ENCODE measurements at places on chromosomes 1 and 21. TPM values are rescaled to one million over a fixed set of nuclear protein-coding genes. Genes with fewer than 3 reads are reported as not detected.

The CSF3R gene
- not detected for total RNA-seq

The GBP3 gene
- 28.6 TPM for total RNA-seq

The EFNA1 gene
- 0.16 TPM for total RNA-seq

The CD5L gene
- not detected for total RNA-seq

The ZYG11A gene
- 0.72 TPM for total RNA-seq

The STUM gene
- 0.98 TPM for total RNA-seq

The LENEP gene
- total RNA-seq = not detected

The TNFSF4 gene
- total RNA-seq = 0.49 TPM

DNA sequence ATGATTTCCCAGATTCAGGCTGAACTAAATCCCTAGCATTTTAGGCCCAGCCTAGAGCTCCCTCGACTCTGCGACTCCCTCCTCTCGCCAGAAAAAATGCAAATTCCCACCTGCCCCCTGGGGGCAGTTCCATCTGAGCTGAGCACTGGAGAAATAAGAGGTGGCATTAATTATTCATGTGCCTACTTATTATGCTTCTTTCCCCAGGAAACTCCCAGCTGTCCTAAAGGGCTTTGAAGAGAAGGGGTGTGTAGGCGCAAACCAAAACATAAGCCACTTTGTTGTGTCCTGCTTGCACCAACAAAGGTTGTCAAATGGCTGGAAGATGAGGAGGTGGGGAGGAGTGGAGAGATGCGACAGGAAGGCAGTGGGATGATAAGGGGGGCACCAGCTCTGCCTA is 41.4 kb upstream of the GOLT1A start:
- no peak for DNase-seq

- DNase-seq = no peak
Measured at GRCh38 chr1:235015291-235015985, 113.2 kb downstream of the TOMM20 start.

DNA sequence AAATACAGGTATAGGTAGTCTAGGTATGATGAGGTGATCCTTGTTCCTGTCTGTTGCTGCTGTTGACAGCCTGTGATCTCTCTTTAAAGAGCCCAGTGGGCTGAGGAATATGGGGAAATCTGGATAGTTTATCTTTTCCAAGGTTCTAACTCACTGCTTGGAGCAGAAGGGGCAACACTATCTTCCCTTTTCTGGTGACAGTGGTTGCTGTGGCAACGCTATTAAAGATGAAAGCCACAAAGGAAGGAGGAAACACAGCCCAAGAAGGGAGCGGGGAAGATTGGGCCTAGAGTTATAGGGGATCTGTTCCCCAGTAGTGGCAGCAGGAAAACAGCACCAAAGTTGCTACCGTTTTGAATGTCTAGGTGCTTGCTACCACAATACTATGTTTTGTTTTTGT is 8.8 kb downstream of the PCP4L1 start:
- DNase-seq = no peak

- no peak for DNase-seq
Measured at GRCh38 chr1:226575739-226576378, 27.3 kb downstream of the STUM start.

- DNase-seq = no peak
Measured at GRCh38 chr1:49622877-49623276, 400.9 kb downstream of the AGBL4 start.

DNA sequence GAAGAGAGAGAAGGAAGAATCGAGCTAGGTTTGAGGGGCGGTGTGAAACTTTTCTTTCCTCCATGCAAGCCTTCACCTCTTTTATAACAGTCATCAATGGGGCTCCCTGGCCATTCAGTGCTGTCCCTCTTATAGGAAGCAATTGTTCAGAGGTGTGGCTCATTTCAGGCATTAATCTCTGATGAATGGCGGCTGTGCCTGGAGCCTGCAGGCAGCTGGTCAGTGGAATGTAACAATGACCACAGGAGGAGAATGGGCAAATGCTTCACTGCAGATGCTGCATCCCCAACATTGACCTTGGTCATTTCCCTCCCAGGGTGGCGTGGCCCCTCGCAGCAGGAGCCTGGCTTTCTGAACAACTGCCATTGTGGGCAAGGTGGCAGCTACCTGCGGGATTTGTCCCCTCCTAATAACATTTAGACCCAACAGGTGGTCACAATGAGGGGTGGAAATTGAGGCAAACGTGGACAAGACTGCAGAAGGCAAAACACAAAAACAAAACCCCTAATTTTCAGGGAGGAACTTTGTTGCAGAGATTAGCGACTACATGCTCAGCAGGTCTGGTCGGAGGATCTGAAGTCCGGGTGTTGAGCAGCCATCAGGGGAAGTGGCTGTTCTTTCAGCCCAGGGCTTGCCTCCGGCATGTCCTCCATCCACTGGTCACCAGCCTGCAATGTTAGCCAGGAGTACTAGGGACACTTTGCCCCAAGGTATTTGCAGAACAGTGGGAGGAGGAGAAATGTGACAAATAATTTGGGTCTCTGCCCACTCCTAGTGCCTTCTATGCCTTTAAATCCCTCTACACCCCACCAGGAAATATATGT is 97.3 kb upstream of the PAXBP1 start:
- DNase-seq = no peak

GRCh38 chr1:197486946-197487345 is 218.9 kb downstream of the CRB1 start:
- DNase-seq = peak; percentile 17

DNA sequence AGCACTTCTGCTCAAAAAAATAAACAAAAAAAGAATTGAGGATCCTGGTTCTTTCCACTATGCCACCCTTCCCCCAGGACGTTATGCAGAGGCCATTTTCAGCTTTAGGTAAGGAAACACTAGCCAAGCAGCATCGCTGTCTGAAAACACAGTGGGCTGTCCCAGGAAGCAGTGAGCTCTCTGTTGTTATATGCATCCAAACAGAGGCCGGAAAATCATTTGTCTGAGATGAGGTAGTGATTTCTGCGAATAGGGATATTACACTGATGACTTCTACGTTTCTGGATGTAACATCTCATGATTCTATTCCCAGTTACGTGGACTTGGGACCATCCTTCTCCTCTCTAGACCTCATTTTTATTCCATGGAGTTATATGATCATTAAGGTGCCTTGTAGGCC is 137.2 kb downstream of the OMA1 start:
- no peak for DNase-seq

- no peak for DNase-seq
Measured at GRCh38 chr1:79376106-79376505, 369.6 kb upstream of the ADGRL4 start.

- no peak for DNase-seq
Measured at GRCh38 chr1:19338323-19338762, 26.2 kb downstream of the SLC66A1 start.

DNA sequence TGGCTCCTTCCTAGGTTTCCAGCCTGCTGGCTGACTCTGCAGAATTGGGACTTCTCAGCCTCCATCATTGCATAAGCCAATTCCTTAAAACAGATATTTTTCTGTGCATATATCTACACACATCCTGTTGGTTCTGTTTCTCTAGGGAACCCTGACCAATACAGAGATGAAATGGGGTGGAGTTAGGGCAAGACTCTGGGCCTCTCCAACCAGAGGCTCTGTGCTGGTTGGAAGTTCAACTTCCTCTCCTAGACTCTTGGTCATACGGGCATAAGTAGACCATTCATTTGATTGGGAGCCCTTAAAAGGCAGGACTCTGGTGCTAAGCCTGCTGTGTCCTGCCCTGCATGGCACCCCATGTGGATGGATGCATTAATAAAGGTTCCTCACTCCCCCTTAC is 55.0 kb downstream of the CNIH3 start:
- no peak for DNase-seq

DNA sequence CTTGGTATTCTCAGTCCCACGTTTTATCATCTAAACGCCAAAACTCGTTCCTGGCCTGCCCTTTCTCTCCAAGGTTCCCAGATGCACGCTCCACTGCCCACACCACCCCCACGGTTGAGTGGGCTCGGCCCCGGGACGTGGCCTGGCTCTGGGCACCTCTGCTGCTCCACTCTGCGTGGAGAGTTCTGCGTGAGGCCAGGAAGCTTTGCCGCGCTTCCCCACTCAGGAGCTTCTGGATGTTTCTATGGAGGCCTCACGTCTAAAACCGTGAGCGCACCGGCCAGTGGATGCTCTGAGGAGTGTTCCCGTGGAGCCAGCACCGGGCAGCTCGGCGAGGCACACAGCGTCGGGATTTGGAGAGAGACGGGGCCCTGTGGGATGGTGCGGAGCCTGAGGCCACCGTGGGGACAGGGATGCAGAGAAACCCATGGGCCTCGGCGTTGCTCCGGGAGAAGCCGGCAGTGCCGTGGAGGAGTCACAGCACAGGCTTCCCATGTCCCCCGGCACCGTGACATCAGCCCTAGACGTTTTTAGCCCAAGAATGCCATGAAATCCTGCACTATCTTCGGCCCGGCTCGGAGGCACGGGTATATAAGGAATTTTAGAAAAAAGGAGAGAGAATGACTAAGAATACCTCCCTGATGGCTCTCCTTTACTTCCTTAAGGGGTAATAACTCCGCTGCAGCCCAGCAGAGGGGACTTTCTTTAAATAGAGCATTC is 125.9 kb downstream of the PRDM16 start:
- no peak for DNase-seq

DNA sequence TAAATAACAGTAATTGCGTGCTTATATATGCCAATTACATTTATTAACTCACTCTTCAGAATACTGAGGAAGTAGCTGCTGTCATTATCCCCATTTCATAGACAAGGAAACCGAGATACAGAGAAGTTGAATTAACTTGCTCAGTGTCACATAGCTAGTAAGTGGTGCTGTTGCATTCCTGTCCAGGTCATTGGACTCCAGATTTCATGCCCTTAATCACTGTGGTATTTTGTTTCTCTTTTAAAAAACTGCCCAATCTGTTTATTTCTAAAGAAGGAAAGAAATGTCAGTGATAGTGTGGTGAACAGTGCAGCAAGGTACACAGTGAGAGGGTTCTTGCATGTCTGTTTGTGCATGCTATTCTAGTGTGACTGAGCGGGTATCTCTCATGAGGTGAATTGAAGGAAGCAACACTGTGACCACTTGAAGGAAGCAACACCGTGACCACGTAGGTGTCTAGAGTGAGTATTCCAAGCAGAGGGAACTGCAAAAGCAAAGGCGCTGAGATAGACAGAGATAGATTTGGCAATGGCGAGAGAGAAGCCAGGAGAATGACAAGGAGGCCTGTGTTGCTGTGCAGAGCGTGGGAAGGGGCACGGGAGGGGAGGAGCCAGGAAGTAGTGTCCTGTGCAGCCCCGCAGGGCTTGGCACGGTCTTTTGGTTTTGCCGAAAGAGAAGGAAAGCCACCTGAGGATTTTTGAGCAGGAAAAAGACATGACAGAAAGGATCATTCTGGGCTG is 95.9 kb downstream of the CAMTA1 start:
- DNase-seq = no peak

- peak; percentile 10 for DNase-seq
Measured at GRCh38 chr1:90730243-90731022, 13.3 kb upstream of the BARHL2 start.

GRCh38 chr1:35605071-35605866 is 32.2 kb downstream of the TFAP2E start:
- DNase-seq = no peak

DNA sequence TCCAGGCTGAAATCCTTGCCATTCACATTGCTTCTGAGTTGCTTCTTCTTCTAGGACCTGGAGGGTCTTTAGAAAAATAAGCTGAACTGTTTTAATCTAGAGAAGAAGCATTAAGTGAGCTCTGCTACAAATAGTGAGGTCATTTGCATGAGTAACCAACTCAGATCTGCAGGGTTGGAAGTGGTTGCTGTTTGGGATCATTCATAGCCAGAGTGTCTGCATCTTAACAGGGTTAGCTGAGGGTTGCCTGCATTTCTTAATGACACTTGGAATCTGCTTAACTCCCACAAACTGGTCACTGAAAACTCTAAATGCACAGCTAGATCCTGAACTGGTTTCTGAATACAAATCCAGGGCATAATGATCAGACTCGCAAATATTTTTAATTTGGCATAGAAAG is 9.9 kb downstream of the CNIH3 start:
- peak; percentile 91 for DNase-seq

GRCh38 chr1:67429528-67430357 is 459 bp downstream of the SERBP1 start:
- no peak for DNase-seq

DNA sequence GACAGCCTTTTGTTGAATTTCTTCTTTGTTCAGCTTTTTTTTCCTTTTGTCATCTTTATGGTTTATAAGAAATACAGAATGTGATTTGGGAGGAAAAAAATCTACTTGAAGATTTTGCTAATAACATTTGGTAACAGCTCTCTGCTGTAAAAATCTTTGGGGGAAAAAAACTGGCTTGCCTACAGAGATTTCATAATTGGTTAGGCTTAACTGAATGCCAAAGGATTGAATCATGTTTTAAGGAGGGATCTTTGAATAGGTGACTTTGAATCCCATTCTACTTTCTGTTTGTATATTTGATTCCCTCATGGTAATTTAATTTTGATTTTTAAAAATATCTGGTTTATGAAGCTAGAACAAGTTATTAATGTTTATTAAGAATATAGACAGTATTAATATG is 3.2 kb downstream of the BTF3L4 start:
- peak; percentile 71 for DNase-seq

DNA sequence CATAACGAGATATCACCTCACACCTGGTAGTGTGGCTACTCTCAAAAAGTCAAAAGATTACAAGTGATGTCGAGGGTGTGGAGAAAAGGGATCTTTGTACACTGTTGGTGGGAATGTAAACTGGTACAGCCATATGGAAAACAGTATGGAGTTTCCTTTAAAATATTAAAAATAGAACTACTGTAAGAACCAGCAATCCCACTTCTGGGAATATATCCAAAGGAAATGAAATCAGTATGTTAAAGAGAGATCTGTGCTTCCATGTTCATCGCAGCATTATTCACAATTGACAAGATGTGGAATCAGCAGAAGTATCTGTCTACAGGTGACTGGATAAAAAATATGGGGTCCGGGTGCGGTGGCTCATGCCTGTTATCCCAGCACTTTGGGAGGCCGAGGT is 7.6 kb upstream of the PIK3C2B start:
- no peak for DNase-seq

All from fibroblast of the aortic adventitia (primary cell).